ENCODE measurements at places on chromosomes 2 and 18.

- DNase-seq: no peak
These were observed 155.8 kb upstream of the LRP1B start for GRCh38 chr2:142286618-142287017.

DNA sequence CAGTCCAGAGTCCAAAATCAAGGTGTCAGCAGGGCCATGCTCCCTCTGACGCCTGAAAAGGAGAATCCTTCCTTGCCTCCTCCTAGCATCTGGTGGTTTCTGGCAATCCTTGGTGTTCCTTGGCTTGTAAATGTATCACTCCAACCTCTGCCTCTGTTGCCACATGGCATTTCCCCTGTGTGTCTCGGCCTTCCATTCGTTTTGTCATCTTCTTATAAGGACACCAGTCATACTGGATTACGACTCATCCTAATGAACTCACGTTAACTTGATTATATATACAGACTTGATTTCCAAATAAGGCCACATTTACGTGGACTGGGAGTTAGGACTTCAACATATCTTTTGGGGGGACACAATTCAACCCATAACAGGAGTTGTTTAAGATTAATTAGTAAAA, 15.8 kb downstream of the PMAIP1 start:
- DNase-seq: no peak

DNA sequence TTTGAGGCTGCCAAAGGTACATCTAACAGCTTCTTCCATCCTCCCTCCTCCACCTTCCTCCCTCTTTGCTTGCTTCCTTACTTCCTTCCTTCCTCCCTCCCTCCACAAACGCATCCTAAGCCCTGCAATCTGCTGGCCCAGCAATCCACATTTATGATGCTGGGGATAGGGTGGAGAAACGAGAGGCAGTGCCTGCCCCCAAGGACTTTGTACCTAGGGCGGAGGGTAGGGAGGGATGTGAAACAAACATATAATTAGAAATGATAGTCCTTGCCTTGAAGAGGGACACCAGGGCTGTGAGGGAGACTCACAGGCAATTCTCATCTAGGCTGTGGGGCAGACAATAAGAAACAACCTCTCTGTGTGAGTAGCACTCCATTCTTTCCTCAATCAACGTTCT, 188.3 kb downstream of the ANKRD30B start:
- DNase-seq: no peak

DNA sequence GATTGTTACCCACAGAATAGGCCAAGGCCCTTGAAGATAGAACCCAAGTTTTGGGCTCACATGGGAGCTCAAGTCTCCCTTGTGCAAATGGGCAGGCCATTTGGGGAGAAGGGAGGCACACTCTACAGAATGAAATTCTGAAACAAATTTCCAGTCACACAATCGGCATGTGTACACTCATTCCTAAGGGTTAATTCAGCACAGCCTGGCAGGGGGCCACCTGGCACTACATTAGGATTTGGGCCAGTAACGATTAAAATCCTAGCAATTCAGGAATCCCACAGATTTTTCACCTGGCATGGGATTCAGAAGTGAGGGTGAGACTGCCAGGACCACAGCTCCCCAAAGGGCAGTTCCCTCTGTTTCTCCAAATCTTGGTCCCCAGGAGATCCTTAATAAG, 46.4 kb downstream of the BMP10 start:
- no peak for DNase-seq

DNA sequence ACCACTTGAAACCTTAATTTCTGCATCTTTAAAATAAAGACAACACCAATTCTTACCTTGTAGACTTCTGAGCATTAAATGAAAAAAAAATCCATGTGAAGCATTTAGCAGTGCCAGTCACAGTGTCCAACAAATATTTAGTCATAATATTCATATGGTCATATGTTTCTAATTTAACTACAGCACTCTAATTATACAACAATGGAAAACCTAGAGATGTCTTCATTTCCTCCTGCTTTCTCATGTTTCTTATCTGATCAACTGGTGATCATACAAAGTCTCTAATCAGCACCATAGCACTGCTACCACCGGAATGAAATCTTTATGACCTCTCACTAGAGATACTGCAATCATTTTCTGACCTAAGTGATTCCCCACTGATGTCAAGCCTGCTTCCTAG, 10.2 kb upstream of the SCN3A start:
- DNase-seq: no peak

GRCh38 chr18:9868857-9869714, 16.7 kb upstream of the TXNDC2 start:
- no peak for DNase-seq

GRCh38 chr2:217915706-217916105, 87.1 kb downstream of the TNS1 start:
- no peak for DNase-seq

GRCh38 chr2:111249806-111250205, 129.1 kb downstream of the BCL2L11 start:
- DNase-seq: no peak

DNA sequence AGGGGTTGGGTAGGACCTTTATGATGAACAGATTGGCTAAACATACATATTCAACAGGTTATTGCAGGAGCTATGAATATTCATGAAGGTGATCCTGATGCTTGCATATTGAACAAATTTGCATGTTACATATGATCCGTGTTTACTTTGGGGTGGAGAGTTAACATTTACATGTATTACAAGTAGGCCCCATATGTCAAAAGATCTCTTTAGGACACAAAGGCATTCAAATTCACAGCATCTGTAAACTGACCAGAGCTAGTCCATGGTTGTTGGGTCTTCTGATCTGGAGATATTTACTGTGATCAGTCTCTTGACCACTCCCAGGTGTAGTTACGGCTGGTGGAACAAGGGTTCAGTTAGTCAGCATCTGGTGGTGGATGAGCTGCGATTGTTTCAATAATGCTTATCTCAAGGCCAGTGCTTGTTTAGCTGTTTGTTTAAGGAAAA, 80.4 kb downstream of the PMAIP1 start:
- DNase-seq: no peak

DNA sequence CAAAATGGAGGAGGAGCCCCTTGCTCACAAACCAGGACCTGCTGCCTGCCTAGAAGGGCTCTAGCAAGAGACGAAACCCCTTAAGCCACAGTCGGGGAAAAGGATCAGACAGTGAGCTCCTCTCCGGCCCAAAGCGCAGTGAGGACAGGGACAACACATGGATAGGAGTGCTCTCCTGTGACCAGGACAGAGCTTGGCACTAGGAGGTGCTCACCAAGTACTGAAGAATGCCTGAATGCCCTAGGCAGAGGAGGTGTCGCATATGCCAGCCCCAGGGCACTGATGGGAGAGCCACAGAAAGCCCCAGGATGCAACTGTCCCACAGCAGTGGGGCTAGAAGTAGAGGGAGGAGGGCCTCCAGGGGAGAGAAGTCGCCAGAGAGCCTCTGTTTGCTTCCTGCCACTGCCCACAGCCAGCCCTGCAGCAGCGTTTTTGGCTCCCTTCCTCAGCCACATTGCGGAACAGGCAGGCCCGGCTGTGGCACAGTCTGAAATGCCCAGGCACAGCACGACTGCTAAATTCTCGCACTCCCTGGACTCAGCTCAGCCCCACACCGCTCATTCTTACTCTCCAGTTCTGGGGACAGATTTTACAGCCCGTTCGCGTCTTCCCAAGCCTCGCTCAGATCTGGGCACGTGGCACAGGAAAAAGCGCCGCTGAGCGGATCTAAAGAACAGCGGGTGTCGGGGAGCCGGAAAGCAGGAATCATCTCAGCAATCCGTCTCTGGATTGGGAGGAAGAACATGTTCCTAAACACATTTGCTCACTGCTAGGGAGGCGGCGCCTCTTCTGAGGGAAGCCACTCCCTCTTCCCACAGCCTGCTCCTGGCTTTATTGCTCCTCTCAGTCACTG, 98.7 kb upstream of the POU3F3 start:
- no peak for DNase-seq

- no peak for DNase-seq
These were observed 423.6 kb upstream of the CHST9 start for GRCh38 chr18:27608742-27609141.

DNA sequence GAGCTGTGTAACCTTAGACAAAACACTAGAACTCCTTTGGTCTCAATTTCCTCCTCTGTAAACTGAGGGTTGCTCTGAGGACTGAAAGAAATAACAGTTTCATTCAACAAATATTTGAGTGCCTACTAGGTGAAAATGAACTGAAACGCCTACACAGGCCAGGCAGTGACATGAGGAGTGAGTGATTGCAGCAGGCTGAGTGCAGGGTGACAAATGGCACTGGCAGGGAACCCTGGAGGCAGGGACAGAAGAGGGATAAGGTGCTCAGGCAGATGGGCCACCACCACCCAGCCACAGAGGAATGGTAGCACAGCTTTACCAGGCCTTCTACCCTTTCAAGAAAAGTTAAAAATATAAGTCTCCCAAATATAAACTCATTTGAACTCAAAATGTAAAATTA, 11.5 kb upstream of the RNU4ATAC start:
- DNase-seq: no peak

GRCh38 chr2:112923967-112924338, 13.0 kb downstream of the IL37 start:
- DNase-seq: no peak

GRCh38 chr18:52343731-52344340, 3.8 kb downstream of the DCC start:
- no peak for DNase-seq

DNA sequence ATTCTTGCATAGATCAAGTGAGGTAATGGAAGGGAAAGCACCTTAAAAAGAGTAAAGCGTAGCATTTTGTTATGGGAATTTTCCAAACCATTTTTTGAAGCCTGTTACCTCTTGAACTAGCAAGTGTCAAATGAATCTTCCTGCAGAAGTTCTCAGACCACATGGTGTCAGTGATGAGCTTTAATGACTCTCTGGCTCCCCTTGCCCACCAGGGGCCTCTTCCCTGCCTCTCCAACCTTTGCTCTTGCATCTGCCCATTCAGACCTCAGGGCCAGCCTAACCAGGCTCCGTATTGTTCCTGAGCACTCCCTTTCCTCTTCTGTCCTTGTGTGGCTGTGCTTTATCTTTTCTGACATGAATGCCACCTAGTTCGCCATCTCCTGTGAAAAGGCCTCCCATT, 155.9 kb downstream of the DIS3L2 start:
- no peak for DNase-seq

DNA sequence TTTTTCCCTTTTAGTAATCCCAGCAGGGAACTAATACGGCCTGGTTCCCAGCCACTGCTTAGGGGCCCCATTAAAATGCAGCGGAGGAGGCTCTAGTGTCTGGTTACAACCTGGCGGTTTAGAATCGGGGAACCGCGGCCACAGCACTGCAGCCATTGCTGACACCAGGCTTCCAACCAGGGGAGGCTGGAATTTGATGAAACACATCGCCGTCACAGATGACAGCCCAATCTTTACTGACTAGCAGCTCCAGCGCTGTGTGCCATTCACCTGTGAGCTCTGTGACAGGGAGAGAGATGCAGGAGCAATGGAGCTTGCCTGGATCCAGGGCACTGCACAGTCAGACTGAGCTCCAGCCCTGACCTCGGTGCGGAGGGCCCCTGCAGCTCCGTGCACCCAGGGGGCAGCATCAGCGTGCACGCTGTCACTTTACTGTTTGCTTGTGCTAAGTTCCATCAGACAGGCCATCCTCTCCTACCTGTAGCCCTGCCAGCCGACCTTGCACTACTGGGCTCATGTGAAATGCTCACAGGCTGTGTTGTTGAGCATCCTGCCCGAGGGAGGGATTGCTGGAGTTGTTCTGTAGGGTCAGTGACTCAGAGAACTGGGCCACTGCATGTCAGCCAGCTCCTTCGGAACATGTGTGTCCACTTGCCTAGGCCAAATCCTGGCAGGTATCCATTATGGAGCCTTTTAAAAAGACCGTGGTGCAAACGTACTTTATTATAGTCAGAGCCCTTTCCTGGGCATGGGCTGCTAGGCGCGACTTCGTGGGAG, 203.5 kb downstream of the SEPTIN10 start:
- DNase-seq: no peak

GRCh38 chr2:1997409-1997808, 253.1 kb upstream of the PXDN start:
- no peak for DNase-seq

GRCh38 chr2:240935103-240935876, 29.2 kb downstream of the CROCC2 start:
- no peak for DNase-seq

DNA sequence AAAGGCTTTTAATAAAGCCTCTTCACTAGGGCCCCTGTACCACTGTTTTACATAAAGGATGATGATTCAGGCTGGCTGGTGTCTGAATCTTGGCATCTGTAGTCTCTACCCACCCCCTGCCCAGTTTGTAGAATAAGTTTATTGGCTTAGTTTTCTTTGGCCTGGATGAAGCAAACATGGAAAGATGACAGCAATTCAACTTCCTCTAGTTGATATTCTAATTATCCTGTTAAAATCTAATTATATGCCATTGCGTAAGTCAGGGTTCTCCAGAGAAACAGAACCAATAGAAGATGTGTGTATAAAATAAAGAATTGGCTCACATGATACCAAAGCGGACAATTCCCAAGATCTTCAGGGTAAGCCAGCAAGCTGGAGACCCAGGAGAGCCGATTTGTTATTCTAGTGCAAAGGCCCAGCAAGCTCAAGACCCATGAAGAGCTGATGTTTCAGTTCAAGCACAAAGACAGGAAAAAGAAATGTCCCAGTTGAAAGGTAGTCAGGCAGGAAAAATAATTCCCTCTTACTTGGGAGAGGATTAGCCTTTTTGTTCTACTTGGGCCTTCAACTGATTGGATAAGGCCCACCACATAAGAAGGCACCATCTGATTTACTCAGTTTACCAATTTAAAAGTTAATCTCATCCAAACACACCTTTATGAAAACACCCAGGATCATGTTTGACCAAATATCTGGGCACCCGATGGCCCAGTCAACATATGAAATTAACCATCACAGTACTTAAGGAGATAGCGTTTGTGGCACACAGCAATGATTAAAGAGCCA, 82.6 kb upstream of the LYPD1 start:
- DNase-seq: no peak

DNA sequence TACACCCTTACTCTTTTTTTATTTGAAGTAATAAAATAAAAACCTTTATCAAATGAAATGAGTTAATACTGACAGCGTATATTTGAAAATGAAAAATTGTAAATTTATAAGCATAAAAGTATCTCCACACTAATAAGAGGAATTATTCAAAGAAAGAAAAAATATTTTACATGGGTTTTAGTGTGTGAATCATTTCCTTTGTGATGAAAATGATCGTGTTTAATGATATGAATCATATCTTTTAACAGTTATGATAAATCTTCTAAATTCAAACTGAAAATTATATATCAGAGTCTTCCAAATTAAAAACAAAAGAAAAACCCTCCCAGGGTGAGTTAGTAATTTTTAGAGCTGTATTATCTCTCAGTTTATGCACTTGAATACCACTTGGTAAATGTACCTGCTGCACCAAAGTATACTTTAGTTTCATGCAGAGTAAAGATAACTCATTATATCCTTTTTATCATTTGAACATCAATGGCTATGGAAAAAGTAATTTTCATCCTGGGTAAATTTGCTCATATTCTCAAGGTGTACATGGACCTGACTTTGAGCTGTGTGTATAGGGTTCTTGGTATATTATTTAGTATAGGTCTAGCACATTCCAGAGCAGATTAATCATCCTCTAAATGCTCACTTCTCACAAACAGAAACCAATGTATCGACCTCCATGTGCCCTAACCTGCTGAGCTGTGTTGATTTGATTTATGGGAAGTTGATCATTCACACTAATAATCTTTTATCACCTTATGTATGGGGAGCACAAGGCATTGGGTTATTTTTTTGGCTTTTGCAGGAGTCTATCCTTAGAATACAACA, 98.7 kb upstream of the VWC2L start:
- DNase-seq: no peak

- DNase-seq: no peak
These were observed 40.7 kb upstream of the TEX51 start for GRCh38 chr2:126858013-126858412.

- no peak for DNase-seq
These were observed 327.1 kb upstream of the RBMS1 start for GRCh38 chr2:160820691-160821090.

- DNase-seq: no peak
These were observed 776 bp upstream of the KLF7 start for GRCh38 chr2:207166349-207167098.

All from cerebellar nuclear complex (tissue), 1 donor.